Stimulated activated CD4-positive, alpha-beta T cell treated with anti-CD3 and anti-CD28 coated beads, Interleukin-1b, Interleukin-23, amount 100 ng/mL, for 1 hour (primary cell): ENCODE measurements at places on chromosomes 3 and 15.

- DNase-seq: no peak
Observed at GRCh38 chr15:39797407-39797806, 14.8 kb upstream of the FSIP1 start.

- DNase-seq: no peak
Observed at GRCh38 chr3:42061025-42061712, 30.0 kb upstream of the TRAK1 start.

DNA sequence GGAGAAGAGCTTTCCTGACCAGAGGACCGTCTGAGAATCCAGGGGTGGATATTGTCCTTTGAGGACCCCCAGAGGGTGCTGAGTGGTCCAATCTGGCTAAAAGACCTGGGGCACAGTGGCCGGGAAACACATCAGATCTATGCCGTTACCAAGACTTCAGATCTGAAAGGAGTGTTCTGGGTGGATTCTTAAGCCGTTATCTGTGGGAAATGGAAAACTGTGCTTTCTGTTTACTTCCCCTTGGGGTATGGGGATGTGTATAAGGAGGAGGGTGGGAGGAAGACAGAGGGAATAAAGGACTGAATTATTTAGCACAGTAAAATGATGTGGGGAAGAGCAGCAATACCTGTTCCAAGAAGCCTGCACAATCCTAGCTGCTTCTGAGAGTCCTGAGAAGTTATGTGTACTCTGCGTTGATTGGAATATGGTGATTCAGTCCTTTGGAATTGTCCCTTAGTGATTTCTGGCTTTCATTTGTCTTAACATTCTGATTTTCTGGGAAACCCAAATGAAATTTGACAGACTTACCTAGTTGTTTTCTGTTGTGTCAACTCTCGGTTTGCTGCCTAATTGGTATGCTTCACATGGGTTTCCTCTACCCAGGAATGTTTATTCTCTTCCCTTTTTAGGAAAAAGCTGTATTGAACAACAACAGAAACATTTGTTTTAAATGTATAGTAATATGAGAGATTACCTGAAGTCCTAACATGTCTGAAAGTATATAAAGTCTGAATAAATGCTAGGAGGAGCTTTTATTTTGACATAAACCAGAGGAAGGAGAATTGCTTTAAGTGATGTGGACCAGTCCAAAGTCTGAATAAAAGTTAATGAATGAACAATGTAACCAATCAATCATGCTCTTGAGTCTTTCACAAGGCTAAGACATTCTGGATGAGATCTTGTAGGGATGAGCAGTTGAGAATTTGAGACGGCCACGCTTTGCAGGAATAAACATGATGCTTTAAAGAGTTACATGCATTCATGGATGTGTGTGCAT lies 427.1 kb upstream of the C2CD4B start:
- no peak for DNase-seq

DNA sequence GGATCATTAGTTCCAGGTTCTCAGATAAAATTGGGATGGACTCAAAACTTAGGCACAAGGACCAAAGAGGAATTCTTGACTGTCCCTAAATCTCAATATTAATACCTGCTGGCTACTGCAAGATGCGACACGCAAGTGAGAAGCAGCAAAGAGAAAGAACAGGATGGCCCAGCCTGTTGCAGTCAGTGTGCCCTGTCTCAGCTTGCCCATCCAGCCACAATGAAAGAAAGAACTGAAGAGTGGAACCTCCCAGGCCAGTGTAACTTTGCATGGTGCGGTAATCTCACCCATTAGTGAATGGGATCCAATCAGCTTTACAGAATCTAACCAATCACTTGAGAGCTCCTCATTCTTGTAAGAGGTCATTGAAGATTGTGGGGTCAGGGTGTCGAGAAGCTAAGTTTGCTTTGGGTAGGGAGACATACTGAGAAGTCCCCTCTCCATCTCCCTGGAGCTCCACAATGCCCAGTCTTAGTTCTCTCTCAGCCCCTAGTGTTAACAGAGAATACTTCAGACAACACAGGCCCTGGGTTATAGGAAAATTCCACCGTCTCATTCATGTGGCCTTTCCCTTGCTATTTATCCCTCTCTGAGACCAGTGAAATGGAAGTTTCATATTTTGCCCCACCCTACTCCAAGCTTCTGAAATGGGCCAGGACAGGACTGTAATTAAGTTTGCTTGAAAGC lies 3.2 kb upstream of the SLC9A9 start:
- DNase-seq: no peak

DNA sequence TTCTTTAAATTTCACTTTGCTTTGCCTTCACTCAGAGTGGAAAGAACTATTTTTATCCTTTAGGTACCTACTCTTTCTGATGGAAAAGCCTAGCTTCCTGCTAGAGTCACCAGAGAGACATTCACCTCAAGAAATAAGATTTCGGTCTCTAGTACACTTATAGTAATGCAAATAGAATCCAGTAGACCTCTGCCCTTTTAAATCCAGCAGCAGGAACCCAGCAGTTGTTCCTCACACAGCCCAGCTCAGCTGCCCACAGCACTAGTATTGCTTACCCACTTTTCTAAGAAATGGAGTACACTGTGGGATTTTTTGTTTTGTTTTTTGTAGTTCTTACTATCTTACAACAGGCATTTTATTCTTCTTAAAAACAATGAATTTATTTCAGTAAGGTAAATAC lies 497.0 kb upstream of the CCDC54 start:
- no peak for DNase-seq

- no peak for DNase-seq
Observed at GRCh38 chr3:25723802-25724201, 59.1 kb upstream of the TOP2B start.

- no peak for DNase-seq
Observed at GRCh38 chr3:185846037-185846436, 21.2 kb upstream of the IGF2BP2 start.

DNA sequence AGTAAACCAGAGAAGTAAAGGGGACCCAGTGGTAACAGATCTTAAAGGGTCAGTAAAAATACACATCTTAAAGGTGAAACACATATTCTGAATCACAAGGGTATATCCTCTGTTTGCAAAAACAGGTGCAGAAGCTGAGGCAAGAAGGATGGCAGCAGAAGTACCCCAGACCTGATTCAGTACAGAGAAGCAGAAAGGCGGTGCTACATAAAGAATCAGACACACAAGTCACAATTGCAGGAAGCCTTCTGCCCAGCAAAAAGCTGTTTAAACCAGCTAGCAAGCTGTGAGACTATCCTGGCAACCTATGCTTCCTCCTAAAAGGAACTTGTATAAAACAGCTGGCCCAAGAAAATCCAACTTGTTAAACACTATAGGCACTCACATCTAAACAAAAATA lies 49.4 kb downstream of the ZNF280D start:
- no peak for DNase-seq

DNA sequence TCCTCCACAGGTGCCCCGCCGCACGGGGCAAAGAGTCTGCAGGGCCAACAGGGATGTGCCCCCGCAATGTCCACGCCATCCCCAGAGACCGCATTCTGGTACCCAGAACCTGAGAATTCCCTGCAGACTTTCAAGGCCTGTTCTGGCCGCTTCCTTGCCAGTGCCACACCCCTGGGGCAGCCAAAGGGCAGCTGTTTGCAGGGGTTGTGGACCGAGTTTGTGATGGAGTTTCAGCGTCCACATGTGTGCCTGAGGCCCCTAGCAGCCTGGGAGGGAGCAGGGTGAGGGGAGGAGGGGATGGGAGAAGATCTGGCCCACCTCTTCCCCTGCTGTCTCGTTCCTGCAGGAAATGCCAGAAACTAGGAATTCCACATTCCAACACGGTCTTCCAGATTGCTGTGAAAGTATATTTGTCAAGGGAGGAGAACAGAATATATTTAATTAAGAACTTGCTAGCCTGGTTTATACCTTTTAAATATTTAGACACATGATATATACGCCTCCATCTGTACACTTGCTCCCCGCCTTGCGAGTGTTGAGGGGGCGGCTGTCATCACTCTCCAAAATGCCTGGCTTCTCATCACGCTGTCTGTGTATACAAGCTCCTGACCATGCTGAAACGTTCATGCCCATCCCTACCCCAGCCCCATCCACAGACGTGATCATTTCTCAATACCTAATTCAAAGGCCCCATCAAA lies 31.1 kb upstream of the RASA2 start:
- DNase-seq: no peak

- no peak for DNase-seq
Observed at GRCh38 chr3:30343861-30344260, 262.5 kb upstream of the TGFBR2 start.

DNA sequence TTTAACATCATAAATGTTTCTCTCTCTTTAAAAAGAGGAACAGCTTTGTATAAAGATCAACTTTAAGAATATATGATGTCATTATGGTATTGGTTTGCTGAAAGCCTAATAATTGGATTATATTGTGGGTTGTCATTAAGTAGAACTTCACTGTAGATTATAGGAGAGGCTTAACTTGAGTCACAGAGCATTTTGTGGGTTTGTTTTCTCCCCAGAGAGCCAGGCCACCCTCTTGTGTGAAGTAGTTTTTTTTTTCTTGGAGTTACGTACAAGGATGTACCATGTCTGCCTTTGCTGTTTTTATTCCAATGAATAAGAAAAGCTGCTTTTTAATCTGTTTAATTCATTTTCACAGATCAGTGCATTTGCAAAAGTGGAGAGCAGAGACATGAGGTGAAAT lies 354.8 kb upstream of the TBL1XR1 start:
- DNase-seq: no peak

DNA sequence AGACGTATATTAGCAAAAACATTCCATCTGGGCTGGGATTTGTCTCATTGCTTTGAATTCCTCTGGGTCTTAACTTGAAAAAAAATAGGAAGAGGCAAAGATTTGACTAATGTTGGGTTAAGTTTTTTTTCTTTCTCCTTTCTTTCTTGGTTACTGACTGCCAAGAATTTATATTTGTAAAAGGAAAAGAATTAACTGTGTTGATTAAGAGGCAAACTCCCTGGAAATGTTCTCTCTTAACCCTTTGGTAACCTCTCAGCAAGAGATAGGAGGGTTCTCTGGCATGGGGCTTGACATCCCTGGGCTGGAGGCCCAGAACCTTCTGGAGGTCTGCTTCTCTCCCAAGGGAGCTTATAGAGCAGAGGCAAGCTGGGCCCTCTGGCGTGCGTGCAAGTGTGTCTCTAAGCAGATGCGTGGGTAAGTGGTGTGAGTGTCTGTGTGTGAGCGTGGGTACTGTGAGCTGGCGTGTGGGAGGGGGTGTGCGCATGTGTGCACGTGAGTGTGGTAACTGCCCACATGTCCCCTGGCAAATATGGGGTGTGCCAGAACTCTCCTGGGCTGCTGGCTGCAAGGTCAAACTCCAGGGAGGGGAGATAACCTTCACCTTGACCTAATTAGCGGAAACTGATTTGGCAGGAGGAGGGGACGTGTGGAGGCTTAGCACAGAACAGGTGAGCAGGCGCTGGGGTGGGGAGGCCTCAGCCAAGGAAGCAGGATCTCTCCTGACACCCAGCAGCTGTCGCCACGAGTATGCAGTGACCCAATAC lies 49.4 kb upstream of the MAGEF1 start:
- no peak for DNase-seq

DNA sequence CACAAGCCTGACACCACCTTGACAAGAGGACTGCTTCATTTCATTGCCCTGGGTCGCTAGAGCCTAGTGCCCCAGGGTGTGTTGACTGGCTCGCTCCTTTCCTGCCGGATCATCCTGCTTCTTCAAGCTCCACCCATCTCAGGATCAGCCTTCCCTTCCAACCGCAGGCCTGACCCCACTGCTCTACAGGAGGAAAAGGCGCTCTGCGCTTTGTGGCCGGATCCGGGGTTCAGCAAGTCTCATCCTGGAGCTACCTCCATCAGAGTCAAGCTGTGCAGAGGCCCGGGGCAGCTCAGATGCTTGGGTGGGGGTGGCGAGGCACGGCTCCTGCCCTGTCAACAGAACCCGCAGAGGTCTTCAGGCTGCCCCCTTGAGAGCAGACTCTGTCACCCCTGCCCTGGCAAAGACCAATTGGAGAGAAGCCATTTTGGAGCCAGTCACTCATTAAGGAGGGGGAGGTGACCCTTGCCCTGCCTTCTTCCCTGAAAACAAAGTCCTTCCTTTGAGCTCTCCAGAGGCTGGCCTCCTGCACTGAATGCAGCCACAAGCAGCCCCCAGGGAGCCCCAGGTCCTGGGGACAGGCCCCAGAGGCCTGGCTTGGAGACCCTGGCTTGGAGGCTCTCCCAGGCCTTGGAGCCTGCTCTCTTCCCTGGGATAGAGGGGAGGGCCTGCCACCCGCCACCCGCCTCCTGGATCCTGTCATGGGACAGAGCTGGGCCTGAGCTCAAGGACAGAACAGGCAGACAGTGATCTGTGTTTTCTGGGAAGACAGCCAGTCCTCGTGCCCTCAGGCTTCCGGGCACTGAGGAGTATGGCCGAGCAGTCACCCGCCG lies 80.3 kb downstream of the CPN2 start:
- DNase-seq: no peak

GRCh38 chr15:91529534-91529933 lies 324.0 kb upstream of the SLCO3A1 start:
- no peak for DNase-seq

DNA sequence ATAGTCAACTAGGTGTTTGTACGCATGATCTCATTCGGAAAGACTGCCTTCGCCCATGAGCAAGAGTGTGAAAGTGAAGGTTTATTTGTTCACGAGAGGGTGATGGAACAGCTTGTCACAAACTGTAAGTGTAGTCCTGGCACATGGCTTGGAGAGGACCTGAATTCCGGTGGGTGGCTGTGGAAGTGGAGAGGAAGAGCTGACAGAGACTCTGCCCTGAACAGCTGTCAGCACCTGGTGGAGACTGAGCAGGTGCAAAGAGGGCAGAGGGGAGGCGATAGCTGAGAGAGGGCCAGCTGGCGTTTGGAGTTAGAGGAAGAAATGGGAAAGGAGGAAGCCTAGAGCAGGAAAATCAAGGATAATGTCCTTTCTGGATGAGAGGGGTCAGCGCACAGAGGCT lies 155.7 kb downstream of the EEFSEC start:
- DNase-seq: no peak
